ENCODE measurements at places on chromosomes 2 and 18.

DNA sequence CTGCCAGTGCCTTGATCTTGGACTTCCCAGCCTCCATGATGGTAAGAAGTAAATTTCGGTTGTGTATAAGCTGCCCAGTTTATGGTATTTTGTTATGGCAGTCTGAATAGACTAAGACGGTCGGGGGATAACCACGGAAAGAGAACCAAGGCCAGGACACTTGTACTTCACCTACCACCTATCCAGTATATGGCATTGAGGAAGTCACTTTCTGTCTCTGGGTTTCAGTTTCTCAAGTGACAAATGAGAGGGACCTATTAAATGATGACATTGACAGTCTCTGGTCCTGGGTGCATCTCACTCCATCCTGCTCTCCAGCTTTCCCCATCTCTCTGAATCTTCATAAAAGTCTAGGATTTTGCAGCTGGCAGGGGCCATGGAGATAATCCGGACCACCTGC lies 183.8 kb upstream of the MSH6 start:
- DNase-seq, result no peak

DNA sequence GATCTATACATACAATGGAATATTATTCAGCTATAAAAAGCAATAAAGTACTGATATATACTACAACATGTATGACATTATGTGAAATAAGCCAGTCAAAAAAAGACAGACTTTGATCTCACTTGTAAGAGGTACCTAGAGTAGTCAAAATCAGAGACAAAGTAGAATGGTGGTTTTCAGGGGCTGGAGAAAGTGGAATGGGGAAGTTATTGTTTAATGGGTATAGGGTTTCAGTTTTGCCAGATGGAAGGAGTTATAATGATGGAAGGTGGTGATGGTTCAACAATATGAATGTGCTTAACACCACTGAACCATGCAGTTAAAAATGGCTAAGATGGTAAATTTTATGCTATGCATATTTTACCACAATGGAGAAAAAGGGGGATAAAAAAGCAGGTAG lies 6.3 kb downstream of the COBLL1 start:
- DNase-seq, result no peak

DNA sequence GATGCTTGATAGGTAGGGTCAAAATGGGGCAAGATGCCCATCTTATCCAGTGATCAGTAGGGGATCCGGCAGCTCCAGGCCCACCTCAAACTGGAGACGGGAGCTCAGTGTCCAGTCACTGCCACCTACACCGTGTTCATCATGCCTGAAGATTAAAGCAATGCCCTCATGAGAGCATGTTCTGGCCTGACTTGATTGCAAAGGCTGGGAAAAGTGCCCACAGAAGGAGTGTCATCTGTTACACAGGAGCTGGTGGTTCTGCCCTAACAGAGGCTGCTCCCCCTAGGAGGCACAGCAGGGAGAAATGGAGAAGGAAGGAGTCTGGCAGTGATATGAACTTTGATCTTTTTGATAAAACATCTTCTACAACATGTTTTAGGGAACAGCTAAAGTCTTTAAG lies 92.3 kb downstream of the CCBE1 start:
- DNase-seq, result no peak

DNA sequence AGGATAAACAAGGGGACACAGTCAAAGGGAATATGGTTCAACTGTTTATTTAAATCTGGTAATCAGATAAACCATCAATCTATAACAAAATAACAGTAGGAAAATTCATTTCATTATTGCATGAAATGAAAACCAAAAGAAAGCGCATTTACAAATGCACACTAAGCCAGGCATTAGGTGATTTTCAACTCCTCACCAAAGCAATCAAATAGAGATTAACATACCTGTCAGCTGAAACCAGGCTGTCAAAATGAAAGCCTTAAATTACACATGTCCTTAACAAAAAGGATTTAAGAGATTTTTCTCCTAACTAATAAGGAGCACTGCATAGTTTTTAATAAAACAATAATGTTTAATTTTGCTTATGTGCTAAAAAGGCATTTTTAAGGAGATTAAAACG lies 23.0 kb downstream of the STK39 start:
- DNase-seq, result no peak

DNA sequence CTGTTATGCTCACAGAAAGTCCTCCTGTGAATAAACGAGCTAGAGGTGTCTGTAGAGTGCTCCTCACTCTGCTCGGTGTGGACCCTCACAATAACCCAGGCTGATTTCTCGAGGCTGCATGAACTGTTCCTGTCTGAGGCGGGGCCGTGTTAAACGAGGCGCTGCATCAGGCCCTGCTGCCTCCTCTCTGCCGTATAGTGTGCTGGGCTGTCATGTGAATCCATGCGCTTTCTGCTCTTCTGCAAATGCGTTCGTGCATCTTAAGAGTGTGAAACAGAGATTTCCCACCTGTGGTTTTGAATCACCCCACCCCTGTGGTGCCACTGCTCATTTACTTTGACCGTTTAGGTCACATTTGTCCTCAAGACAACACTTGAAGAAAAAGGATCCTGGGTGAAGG lies 26.2 kb downstream of the TRAF3IP1 start:
- no peak for DNase-seq

GRCh38 chr2:172710584-172711047 lies 25.0 kb upstream of the RAPGEF4 start:
- DNase-seq, result no peak
